Inflammatory macrophage treated with lipopolysaccharide for 1 hour (primary cell): ENCODE measurements at places on chromosomes 11 and 22.

- DNase-seq = no peak
These were observed 39.3 kb downstream of the CCDC81 start for GRCh38 chr11:86414032-86414431.

GRCh38 chr11:97354026-97354425 is 964.2 kb downstream of the JRKL start:
- DNase-seq = no peak

DNA sequence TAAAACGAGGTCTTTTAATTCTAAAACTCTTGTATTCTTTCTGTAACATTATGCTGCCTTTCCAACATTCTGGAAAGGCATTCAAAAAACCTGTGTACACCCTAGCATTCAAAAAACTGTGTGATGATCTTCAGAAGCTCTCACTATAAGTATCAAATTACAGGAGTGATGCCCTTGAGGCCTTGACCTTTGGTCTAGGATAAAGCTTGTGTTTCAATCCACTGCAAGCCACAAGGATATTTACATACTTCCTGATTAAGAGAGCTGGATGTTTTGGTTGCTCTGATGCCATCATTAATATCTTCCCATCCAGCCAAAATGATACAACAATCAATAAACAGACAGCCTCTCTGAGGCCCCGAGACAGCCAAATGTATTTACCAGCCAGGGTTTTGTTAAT is 11.9 kb downstream of the CLPB start:
- DNase-seq = no peak

DNA sequence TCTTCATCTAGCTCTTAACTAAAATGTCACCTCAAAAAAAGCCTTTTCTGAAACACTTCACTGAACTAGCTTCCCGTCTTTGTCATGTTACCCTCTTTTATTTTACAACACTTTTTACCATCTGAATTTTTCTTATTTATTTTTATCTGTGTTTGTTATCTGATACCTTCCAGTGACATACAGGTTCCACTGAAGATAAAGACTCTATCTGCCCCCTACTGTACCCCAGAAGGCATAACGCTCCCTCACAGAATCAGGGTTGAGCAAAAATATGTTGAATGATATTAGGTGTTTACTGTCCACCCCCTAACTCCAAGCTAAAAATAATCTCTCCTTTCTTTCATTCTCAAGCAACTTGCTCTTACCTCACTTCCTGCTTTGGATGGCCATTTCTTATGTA is 654.2 kb downstream of the NELL1 start:
- DNase-seq = no peak

DNA sequence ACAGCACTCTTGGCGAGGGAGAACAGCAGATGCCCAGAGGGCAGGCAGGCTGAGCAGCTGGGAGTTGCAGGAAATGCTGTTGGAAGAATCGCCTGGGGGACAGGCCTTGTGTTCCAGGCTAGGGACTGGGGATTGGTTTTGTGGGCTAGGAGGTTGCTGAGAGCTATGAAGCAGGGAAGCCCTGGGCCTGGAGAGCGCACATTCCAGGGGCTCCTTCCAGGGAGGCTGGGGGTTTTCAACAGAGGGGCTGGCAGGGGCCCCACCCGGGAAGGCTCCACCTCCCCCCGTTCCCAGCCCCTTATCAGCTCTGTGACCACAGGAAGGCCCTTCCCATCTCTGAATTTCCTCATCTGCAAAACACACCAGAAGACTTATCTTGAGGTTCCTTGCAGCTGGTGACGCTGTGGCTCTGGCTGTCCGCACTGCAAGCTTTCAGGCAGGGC is 21.7 kb downstream of the WNT11 start:
- DNase-seq = no peak

DNA sequence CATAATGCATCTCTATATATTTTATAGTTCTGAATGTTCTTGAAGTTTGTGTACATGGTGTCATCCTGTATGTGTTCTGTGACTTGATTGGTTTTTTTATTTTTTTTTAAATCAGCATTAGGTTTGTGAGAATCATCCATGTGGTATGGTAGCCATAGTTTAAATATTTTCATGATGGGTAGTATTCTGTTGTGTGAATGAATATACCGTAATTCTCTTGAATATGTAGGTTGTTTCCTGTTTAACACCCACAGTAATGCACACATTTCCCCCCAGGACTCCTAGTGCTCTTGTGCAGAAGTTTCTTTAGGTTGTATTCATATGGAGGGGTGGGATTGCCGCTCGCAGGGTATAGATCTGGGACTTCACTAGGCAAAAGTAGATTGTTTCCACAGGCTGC is 2.0 kb downstream of the PACS1 start:
- DNase-seq = no peak

GRCh38 chr11:82634091-82634490 is 99.6 kb downstream of the FAM181B start:
- no peak for DNase-seq

DNA sequence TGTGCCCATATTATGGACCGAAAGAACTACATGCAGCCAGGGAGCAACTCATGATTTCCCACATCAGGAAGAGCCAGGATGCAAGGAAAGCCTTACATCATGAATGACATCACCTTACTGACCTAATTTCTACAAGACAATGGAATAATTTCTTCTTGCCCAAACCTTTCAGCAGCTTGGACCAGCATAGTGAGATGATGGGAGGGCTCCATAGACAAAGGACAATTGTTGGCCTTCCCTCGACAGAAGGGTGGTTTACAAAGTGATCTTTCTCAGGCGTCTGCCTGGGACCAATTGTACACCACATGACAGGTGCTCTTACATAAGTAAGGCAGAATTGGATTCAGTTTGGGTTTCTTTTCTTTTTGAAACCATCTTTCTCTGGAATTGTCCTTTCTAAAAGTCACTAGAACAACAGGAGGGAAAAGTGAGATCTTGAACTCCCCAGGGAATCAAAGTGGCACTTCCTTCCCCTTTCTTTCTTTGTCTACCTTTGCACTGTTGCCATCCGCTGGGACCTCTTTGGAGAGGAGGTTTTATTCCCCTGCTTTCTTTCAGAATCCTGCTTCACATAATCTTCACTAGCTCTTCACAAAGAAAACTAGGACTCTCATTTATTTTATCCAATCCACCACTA is 51.7 kb upstream of the PAK1 start:
- no peak for DNase-seq

- DNase-seq = no peak
These were observed 108.5 kb upstream of the SORL1-AS1 start for GRCh38 chr11:121561240-121561639.

DNA sequence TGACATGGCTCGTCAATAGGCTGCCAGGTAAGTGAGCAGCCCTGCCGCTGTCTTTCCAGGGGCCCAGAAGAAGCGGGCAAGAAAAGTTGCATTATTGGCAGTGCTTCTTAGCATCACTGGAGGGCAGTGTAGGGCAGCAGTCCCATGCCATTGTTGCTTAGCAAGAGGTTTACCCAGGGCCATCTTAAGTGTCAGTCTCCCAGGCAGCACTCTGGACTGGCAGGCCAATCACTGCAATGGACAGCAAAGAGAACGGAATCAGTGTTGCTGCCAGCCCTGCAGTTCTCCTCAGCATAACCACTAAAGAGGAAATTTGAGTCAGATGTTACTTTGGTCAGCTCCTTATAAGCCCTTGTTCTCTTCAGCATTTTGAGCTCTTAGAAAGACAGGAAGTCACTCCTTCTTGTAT is 13.4 kb upstream of the GRK2 start:
- peak; percentile 82 for DNase-seq

DNA sequence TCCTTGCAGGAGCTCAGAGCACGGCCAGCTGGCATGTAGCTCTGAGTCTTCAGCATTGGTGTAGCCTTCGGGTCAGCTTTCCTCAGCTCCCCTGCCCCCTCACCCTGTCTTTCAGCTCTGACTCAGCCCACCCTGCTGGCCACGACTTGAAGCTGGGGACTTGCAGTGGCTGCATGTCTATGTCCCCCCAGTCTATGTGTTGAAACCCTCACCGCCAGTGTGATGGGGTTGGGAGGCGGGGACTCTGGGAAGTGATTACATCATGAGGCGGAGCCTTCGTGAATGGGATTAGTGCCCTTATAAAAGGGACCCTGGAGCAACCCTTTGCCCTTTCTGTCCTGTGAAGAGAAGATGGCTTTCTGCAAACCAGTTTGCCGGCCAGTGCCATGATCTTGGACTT is 111.1 kb downstream of the CTTN start:
- DNase-seq = no peak

DNA sequence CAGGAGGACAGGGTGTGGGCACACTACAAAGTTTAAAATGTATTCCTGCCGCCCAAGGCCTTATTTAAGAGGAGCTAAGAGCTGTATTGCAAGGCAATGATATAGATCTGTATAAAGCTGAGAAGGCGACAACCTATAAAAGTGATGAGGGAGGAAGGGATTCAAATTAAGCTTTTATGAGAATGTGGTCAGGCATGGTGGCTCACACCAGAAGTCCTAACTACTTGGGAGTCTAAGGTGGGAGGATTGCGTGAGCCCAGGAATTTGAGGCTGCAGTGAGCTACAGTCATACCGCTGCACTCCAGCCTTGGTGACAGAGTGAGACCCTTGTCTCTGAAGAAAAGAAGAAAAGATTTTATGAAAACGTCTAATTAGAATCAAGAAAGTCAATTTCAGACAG is 9.7 kb upstream of the GLB1L3 start:
- no peak for DNase-seq

- DNase-seq = no peak
These were observed 282.1 kb downstream of the BRD1 start for GRCh38 chr22:49545606-49546005.

DNA sequence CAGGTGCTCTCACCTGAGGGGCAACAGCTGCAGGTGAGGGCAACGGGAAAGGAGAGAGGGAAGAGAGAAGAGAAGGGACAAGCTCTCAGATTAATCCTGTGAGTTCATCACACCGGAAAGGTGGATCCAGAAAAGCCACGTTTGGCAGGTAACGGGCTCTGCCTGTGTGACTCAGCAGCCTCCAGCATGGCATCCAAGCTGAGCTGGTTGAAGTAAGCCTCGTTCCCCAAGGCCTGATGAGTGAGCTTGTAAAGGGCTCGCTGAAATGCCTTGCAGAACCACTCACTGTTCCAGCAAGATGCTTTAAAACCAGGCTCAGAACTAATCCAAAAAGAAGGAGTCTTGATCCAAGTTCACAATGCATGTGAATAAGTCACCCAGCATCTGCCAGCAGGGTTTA is 206.9 kb upstream of the TMEM45B start:
- DNase-seq = no peak

- no peak for DNase-seq
These were observed 2.3 kb downstream of the KIAA1671 start for GRCh38 chr22:24954856-24955255.

- DNase-seq = no peak
These were observed 3.2 kb upstream of the CCDC15 start for GRCh38 chr11:124950601-124951330.

DNA sequence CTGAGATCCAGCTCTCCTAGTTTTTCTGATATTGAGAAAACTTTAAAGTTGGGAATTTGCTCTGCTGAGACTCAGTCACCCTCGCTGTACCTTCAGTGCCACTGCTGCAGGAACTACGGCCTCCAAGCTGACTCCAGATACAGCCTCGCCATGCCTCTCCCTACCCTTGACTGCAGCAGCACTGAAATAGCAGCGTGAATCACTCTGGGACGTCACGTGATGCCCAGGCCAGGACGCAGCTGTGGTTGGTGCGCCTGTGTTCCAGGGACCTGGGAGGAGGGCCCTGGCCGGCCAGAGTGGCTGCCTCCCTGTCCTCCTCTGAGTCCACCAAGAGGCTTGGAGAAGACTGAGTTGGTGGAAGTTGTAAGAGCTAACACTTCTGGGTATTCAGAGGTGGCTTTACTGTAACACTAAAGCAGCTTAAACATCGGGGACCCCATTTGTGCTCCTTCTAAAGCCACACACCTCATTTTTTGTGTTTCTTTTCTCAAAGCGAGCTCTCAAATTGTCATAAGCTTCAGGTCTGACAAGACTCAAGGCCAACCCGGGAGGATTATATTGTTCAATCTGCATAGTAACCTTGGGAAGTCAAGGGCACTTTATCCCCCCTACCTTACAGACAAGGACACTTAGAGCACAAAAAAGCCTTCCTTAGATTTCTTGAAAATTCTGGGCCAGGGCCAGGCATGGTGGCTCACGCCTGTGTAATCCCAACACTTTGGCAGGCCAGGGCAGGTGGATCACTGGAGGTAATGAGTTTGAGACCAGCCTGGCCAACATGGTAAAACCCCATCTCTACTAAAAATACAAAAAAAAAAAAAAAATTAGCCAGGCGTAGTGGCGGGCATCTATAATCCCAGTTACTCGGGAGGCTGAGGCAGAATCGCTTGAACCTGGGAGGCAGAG is 4.2 kb upstream of the STIP1 start:
- peak; percentile 88 for DNase-seq

DNA sequence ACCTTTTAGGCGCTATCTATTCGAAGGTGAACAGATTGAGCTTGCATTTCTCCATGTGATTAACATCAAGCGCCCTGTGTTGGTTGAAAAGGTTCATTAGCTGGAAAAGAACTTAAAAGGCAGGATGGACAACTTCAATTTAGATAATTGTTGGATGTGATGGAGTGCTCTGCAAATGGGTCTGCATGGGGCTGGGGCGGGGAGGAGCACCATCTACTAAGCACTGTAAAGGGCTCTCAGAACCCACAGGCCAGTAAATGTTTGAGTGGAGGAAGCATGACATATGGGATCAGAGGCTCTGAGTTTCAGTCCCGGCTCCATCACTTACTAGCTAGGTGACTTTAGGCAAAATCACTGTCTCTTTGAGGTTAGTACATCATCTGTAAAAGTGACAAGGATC is 28.2 kb downstream of the ARL14EP start:
- no peak for DNase-seq

DNA sequence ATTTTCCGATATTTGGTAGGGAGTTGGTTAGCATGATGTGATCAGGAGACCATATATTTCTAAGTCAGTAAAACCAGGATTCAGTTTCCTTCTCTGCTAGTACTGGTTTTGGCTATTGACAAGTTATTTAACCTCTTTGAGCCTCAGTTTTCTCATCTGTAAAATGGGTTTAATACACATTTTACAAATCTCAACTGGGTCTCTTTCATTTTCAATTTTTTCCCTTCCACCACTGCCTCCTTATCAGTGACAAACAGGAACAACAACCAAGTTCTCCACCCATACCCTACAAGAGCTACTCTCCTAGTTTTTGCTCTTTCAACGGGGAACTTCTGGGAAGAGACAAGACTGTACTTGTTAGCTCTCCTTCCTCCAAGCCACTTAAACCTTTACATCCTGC is 6.2 kb upstream of the APLP2 start:
- no peak for DNase-seq

DNA sequence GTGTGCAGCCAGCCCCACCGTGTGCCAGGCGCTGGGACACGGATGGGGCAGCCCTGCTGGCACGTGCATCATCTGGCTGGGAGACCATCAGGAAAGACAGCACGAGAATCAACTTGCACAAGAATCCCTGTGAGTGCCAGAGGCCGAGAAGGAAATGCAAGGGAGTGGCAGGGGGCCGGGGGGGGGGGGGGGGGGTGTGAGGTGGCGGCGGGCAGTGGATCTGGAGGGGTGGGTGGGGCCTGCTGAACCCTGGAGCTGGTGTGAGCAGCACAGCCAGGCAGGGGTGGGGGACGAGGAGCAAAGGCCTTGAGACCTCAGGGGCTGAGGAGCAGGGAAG is 14.0 kb upstream of the FLRT1 start:
- no peak for DNase-seq

DNA sequence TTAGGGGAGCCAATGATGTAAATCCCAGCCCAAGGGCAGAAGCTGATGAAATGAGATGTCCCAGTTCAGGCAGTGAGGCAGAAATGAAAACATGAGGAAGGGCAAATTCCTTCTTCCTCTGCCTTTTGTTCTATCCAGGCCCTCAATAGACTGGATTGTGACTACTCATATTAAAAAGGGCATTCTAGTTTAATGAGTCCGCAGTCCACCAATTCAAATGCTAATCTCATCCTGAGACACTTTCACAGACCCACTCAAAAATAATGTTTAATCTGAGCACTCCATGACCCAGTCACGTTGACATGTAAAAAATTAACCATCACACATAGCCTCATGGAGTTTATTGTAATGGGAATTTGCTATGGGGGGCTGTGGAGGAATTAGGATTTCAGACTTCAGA is 717.9 kb downstream of the OPCML start:
- no peak for DNase-seq
